ENCODE measurements at places on chromosomes 11 and 22. TPM values are rescaled to one million over a fixed set of nuclear protein-coding genes. Genes with fewer than 3 reads are reported as not detected.

The P2RY2 gene
- 5.6 TPM for total RNA-seq

DNA sequence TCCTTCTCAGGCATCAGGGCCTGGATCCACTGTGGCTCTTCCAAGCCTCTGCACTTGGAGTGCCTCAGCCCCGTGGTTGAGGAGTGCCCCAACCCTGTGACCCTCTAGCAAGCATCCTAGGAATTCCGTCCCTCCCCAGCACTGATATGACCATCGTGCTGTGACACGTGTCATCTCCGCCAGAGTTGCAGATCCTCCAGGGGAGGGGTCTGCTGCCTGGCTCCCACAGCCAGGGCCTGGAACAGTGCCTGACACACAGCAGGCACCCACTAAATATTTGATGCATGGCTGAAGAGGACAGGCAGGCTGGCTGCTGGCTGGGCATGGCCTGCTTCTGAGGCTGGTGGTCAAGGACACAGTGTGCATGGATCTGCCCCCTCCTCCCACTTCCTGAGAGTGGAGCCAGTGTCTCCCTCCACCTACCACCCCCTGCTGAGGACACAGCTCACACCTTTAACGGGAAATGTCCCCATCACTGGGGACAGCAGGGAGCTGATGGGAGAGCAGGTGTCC is 1.7 kb upstream of the CD81 start:
- no peak for DNase-seq

- DNase-seq: no peak
These were observed 126.4 kb upstream of the RASSF10 start for GRCh38 chr11:12882670-12883069.

- DNase-seq: no peak
These were observed 23.7 kb downstream of the YPEL1 start for GRCh38 chr22:21711851-21712250.

GRCh38 chr11:58968251-58968711 is 29.0 kb downstream of the GLYATL1 start:
- no peak for DNase-seq

DNA sequence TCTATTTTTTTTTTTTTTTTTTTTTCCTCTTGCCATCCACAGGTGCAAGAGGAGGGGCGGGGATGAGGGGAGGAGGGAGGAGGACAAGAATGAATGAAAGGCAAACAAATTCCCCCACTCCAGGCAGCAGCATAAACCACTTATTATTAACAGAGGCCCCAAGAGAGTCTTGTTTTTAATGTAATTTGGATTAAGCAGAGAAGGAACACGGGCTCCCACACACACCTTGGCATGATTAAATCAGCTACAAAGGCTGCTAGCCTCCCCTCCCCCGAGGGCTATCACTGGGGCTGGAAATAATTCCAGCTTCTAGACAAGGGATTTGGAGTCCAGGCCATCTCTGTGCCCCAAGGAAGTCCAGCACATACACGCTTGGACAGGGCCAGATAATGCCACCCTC is 93.4 kb upstream of the DRD2 start:
- no peak for DNase-seq

GRCh38 chr11:5631969-5632635 is 7.3 kb downstream of the TRIM34 start:
- DNase-seq: no peak

- no peak for DNase-seq
These were observed 18.3 kb downstream of the POLDIP3 start for GRCh38 chr22:42596336-42596735.
